ENCODE measurements at places on chromosomes 6 and 20.

DNA sequence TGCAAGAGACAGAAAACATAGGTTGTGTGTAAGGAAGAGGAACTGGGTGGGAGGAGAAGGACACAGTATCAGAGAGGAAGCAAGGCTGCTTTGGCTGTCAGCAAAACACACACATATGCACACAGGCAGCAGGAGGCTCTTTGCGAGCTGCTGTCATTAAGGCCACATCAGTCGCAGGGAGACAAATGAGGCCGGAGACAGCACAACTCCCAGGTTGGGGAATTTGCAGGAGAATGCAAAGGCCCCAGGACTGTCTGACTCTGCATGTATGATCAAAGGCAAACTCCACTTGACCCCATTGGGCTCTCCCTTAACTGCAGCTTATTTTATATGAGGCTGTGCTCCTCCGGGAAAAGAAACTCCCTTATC is 35.3 kb downstream of the METTL24 start:
- DNase-seq = no peak

DNA sequence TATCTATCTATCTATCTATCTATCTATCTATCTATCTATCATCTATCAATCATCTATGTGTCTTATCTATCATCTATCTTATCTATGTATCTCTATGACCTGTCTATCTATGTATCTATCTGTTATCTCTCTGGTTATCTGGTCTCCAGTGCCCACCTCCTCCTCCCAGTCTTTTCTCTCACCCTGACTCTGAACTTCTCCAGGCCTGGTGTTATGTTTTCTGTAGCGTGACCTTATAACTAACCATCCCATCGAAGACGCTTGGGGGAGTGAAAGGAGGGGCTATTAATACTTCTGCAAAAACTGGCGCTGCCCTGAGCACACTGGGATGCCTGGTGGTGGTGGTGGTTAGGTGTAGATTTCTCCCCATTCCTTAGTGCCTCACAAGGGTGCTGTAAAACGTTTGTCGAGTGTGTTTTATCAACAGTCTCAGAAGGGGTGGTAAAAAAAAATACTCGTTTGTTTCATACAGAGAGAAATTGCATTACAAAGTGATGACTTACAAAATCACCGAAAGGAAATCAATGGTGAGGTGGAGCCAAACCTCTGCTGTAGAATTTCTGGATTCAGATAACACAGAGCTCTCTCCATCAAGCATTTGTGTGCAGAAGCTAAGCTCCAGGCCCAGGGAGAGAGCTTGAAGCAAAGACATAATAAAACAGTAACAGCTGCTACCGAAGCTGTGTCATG is 156.2 kb downstream of the BCAS1 start:
- DNase-seq = no peak

GRCh38 chr6:40536442-40536841 is 50.7 kb downstream of the LRFN2 start:
- no peak for DNase-seq

DNA sequence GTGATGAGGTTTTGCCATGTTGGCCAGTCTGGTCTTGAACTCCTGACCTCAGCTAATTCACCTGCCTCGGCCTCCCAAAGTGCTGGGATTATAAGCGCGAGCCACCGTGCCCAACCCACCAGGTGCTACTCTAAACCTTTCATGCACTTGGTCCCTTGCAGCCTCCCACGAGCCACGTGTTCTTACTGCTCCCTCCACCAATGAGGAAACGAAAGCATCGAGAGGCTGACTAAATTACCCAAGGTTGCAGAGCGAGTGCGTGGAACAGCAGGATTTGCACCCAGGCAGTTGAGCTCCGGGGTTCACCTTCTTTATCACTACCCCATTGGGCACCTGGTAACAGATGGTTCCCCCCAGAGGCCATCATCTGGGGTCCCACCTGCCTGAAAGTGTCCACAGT is 208.3 kb downstream of the LY86 start:
- DNase-seq = no peak

- no peak for DNase-seq
Measured at GRCh38 chr6:162245830-162246420, 481.6 kb downstream of the PRKN start.

DNA sequence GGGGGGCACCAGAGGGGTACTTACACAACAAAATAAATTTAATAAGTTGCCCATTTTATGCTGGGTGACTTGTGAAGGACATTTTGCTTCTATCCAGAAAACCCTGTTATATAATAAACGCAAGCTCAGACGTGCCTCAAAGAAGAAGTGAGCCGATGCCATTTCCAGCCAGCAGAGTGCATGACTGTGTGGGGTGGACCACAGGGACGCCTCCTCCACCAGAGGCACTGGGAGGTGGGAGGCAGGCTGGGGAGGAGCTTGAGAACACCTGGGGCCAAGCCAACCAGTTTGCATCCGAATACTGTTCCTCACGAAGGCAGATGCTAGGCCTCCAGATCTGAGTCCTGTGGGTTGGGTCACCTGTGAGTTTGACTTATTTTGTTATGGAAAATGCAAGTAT is 363.8 kb downstream of the RNGTT start:
- no peak for DNase-seq

- no peak for DNase-seq
Measured at GRCh38 chr20:62117658-62118057, 4.6 kb upstream of the LSM14B start.
